ENCODE measurements at places on chromosomes 5 and 9.

DNA sequence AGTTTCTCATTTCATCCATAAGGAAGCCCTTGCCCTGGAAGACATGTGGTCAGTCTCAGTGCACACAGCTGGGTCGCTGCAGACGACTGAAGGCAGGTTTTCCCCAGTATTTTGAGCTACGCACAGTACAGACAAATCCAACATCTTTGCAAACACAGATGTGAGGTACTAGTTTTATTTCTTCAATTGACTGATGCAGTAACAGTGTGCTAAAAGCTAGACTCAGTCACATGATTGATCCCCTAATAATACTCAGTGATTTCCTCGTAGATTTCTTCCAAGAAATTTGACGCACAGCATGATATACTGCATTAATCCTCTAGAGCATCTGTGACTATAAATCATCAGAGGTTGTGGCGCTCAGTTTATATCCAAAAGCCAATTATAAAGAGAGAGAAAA lies 346.1 kb downstream of the DIRAS2 start:
- no peak for DNase-seq

DNA sequence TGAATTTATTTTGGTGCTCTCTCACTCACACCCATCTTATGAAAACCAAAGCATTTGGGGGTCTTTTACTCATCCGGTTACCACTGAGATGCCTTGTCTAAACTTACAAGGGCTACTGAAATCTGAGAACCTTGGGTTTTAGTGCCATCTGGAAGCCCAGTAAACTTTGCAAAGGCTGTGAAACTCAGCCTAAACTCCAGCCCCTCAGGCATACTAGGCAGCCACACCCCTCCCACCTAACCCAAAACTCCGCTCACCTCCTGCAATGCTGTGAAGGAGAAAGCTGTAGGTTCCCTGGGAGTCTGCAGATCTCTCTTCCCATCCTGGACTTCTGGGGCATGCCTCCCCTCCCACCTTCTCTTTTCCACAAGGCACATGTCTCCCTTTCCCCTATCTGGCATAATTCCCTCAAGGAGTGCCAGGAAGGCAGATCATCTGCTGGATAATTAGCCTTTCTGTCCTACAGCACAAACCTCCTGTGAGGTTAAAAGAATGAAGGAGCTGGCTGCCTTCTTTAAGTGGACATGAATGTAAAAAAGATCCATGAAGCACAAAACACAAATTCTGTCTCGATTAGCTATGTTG lies 71.5 kb upstream of the ANXA1 start:
- DNase-seq: no peak

GRCh38 chr5:11640158-11640873 lies 263.9 kb downstream of the CTNND2 start:
- no peak for DNase-seq

GRCh38 chr9:99497641-99498040 lies 275.6 kb downstream of the SEC61B start:
- DNase-seq: no peak

DNA sequence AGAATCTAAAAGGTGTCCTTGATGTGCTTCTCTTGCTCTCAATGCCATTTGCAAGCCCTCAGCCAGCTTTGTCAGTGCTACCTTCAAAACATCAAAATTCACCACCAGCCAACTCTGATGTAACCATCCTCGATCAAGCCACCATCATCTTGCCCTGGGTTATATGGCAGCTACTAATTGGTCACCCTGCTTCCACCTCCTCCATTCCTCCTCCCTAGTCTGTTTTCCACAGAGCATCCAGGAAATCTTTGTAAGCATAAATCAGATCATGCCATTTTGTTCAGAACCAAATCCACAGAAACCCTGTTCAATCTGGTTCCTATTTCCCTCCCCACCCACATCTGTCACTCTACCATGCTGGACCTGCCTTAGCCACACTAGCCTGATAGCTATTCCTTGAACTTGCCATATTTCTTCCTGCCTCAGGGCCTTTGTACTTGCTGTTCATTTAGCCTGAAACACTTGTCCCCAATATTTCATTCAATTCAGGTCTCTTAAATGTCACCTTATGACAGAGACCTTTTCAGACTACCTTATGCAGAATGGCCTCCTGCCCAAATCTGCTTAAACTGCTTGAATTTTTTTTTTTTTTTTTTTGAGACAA lies 1.9 kb upstream of the B4GALT1 start:
- no peak for DNase-seq

DNA sequence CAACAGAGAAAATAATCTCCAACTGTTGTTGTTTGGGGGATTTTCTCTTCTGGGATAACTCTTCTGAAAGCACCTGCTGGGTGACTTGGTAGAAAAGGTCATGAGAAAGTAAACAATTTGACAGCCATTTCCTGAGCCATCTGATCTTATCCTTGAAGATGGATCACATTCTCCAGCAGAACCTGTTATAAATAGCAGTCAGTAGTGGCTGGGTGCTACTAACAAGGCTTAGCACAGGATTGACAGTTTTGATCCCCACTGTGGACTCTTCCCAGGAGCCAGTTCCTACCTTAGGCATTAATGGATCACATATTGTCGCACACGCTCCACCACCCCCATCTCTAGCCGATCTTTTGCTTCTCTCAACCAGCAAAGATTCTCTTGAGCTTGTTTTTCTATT lies 220.2 kb downstream of the PLK2 start:
- no peak for DNase-seq

GRCh38 chr9:4324513-4324912 lies 24.6 kb upstream of the GLIS3 start:
- no peak for DNase-seq

DNA sequence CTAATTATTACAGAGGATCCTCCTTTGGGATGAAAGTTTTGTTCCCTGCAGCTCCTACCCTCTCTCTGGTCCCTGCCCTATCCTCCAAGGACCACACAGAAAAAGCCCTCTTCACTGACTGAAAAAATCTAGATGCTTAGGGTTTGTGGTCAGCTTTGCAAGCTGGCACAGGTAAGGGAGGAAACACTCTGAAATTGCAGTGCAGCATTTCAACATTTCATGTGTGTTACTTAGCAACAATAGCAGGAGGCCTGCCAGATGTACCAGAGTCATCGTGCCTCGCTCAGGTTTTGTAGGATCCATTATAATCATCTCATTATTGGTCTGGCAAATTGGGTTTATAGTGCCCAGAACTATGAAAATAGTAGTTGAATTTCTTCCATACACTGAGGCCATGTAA lies 109.5 kb downstream of the PALM2AKAP2 start:
- DNase-seq: peak; percentile 22

- DNase-seq: no peak
Measured at GRCh38 chr5:111345731-111346130, 121.5 kb downstream of the CAMK4 start.

- no peak for DNase-seq
Measured at GRCh38 chr9:108972626-108973209, 38.5 kb downstream of the ABITRAM start.

DNA sequence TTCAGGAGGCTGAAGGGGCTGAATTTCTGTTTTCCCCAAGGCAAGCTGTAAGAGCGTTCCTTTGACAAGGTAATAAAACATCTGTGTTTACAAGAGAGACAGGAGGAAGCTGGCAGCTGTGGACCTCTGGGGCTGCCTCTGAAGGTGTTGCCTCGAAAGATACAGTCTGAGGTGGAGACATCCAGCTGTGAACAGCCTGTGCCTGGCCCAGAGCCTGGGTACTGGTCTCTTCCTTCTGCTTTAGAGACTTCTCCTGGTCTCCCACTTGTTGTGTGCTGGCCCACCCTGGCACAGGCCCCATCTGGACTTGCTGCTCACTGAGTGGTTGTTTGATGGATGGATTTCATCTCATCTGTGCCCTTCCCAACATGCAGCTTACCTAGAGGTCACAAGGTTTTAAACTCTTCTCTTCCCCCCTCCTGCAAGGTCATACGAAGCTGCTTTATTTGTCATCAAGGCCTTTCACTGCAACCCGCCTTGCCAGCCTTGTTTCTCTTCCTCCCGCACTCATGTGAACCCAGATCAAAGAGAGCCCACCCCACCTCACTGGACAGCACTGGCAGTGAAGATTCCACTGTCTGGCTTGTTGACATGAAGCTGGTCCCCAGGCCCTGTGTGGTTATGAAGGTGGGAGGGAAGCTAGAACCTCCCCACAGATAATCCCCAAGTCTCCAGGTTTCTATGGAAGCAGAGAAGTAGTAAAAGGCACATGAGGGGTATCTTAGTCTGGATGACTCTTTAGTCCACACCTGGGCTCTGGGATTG lies 35.0 kb upstream of the ALDH1B1 start:
- no peak for DNase-seq

GRCh38 chr9:34988218-34989002 lies 1.1 kb upstream of the DNAJB5 start:
- peak; percentile 42 for DNase-seq

- no peak for DNase-seq
Measured at GRCh38 chr5:124743602-124744169, 2.8 kb downstream of the ZNF608 start.

GRCh38 chr9:116243708-116244107 lies 90.1 kb downstream of the PAPPA start:
- no peak for DNase-seq

- no peak for DNase-seq
Measured at GRCh38 chr5:33509036-33509435, 68.3 kb downstream of the TARS1 start.

- DNase-seq: no peak
Measured at GRCh38 chr9:136728548-136729123, 14.1 kb downstream of the LCN10 start.

DNA sequence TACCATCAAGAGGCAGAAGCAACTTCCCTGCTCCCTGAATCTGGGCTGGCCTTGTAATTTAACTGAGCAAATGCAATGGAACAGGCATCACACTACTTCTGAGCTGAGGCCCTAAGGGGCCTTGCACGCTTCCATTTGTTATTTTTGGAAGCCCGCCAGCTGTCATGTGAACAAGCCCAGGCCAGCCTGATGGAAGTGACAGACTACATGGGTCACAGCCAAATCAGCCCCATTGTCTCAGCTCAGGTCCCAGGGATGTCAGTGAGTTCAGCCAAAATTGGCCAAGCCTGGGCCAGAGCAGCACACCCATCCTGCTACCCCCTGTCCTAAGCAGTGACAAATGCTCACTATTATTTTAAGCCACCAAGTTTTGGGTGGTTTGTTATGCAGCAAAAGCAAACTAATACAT lies 72.8 kb downstream of the PRRT1B start:
- no peak for DNase-seq

DNA sequence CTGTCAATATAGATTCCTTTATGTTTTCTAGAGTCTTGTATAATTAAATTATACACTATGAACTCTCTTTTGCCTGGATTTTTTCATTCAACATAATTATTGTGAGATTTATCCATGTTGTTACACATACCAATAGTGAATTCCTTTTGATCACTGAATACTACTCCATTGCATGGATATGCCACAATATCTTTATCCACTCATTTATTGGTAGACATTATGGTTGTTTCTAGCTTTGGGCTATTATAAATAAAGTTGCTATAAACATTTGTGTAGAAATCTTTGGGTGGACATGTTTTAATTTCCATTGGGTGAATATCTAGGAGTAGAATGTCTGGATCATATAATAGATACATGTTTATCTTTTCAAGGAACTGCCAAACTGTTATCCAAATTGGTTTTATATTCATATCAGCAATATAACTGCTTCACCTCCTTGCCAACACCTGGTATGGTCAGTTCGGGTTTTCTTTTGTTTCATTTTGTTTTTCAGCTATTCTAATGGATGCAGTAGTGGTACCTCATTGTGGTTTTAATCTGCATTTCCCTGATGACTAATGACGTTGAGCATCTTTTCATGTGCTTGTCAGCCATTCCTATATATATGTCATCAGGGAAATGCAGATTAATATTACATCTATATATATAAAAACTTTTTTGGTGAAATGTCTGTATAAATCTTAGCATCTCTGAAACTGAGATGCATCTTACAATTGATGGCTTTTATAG lies 32.1 kb upstream of the TCF7 start:
- no peak for DNase-seq

GRCh38 chr5:14251733-14252132 lies 108.6 kb downstream of the TRIO start:
- DNase-seq: no peak

GRCh38 chr5:110957934-110958333 lies 113.6 kb upstream of the TSLP start:
- DNase-seq: no peak

DNA sequence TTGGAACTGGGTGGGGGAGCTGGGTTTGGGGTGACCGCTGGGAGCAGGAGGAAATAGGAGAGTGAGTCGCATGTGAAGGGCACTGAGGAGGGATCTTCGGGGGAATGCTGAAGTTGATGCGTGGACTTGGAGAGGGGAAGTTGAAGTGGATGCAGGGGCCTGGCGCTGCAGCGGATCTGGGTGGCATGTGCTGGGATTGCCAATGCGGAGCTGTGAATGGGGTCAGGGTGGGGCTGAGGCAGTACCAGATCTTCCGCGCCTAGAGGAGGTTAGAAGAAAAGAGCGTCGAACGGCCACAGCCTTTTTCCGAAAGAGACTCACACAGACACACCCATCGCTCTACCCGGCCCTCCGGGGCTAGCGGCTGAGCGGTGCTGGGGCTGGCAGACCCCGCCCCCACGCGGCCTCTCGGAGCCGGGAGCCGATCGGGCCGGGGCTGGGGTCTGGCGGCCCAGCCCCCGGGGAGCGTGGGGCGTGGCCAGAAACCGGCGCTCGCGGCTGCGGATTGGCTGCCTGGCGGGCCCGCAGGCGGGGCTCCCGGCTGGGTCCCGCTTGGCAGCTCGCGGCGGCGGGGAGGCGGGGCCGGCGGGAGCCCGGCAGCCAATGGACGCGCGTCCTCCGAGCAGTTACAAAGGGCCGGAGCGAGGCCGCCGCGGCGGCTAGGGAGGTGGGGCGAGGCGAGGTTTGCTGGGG lies at the start of gene TGFBR1:
Gene TGFBR1, plus strand, starts transcription at position 655 of the 693 bp plus-strand sequence. CDS start 93 bp downstream, outside the sequence.
- DNase-seq: peak; percentile 51

DNA sequence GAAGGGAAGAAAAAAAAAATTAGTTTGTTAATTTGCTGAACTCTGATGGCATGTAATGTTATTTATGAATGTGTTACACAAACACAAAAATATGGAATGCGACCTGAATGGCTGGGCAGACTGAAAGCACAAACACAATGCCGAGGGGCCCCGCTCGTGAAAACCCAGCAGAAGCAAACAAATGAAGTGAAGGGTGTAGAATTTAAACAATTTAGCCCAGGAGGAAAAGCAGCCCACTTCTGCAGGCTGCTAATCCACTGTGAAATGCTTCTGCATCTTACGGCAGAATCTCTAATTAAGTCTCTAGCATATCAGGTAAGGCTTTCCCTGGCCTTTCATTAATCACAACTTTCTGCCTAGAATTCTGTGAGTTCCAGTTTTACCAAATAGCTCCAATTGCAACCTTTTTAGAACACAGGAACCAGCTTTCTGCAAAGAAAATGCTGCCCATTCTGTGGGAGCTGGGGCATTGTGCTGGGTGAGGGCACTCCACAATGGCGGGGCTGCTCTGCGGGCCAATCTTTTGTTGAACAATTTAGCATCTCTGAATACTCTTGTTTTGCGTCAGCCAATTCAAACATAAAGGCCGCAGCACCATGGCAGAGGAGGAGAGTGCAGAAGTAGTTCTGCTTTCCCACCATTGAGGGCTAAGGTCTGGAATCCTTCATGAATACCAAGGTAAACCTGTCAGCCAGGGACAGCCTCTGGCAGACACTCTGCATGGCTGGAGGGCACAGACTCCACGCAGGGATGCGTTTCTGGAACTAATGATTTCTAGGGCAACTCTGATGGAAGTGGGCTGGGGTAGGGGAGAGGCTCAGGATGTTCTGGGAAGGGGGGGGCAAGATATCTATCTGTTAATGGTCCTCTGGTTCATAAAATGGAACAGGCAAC lies 66.4 kb downstream of the PTCH1 start:
- no peak for DNase-seq
